ENCODE measurements at places on chromosomes 12 and 14.
A peak's percentile ranks its signal among the peaks of the same experiment; 100 is the strongest.

DNA sequence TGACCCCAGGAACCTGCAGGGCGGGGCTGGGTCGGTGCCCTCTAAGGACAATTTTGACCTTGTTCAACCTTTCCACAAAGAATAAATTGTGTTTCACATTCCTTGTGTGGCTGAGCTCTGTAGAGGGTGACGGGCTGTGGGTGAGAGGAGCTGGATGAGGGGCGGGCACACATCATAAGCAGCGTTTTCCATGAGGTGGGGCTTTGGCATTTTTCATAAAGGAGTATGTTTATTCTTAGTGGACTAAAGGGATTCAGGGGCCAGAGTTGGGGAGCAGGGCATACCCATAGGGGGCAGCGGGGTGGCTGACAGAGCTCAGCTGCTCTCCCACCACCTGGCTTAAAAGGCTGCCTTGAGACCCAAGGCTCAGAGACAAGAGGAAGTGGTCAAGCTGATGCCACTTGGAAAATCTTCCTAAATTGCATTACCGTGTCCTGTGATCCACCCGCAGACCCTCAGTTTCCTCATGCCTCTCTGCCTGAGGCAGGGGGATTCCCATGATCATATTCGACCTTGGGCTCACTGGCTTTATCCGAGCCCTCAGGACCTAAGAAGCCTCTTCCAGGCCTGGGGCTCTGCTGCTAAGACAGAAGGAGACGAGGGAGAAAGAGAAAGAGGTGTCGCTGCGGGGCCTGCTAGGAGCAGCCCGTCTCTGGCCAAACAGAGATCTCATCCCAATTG, 11.4 kb downstream of the MMP14 start:
- DNase-seq, result peak; percentile 43

- no peak for DNase-seq
These were observed 620.1 kb downstream of the NRXN3 start for GRCh38 chr14:78790271-78790670.

GRCh38 chr14:95439881-95440280, 76.6 kb downstream of the SYNE3 start:
- no peak for DNase-seq

GRCh38 chr14:105605464-105606304, 79.3 kb downstream of the TMEM121 start:
- no peak for DNase-seq

- no peak for DNase-seq
These were observed 103.7 kb upstream of the NUDT4 start for GRCh38 chr12:93273834-93274564.

DNA sequence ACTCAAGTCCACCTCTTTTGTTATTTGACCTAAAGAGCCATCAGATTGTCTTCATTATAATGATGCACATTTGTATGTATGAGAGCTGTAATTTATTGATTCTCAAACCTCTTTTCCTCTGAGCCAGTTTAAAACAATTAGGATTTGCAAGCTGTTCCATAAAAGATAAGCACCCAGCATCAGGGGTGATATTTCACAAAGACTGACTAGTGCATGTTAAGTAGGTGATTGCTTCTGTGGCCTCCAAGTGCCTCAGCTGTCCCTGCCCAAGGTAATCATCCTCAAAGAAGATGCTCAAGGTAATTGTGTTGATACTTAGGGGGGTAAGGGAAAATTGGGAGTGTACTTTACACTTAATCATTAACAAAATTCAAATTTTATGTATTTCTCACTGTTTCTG, 18.2 kb downstream of the CEP128 start:
- no peak for DNase-seq

DNA sequence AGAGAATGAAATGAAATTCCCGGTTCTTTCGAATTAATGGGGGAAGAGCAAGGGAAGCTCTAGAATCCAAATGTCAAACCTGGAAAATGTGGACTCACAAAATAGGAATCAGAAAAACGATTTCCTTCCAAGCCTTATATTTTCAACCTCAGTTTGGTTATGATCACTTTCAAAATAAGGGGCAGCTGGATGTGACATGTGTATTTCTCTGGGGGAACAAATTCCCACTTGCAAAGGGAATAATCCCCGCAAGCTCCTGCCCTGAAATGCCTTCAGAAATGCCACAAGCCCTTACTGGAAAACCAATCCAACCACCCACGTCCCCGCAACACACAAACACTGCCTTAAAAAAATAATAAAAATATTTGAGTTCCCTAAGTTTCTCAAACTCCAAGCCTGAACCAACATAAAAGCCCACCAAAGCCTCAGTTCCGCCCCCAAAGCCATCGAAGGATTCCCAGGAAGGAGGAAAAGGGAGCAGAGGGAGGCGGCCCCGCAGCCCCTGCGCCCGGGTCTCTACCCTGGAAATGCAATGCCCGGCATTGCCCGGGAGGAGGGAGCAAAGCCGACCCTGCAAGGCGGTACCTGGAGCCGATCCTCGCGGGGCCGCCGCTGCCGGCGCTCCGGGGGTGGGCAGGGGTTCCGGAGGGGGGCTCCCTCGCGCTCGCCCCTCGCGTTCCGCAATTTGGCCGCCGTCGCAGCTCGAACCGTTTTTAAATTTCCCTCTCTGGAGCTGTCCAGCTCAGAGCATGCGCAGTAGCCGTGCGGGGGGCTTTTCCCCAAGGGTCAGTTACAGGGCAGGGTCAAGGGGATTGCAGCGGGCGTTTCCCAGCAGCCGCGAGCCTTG, at the start of gene FOXN4:
TSS of gene FOXN4 (minus strand) at position 751 of the 847 bp plus-strand sequence. CDS start 963 bp downstream, outside the sequence.
- peak; percentile 33 for DNase-seq

DNA sequence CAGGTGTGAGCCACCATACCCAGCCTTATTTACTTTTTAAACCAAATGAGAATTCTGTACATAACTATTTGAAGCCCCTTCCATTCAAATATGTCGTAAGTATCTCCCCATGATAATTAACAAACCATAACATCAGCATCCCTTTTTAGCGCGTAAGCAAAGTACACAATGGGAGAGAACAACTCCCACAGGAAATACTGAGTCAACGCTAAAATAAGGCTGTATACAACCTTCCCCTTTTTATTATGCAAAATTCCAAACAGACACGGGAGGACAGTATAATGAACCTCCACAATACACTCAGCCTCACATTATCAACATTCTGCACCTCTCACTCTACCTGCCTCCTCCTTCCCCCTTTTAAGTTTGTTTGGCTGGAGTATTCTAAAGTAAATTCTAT, 73.5 kb downstream of the CCDC88C start:
- DNase-seq, result no peak

- DNase-seq, result peak; percentile 42
These were observed 32.1 kb downstream of the DEPDC4 start for GRCh38 chr12:100234591-100235304.

All from GM13977 (cell line).